Hematopoietic multipotent progenitor cell treated with erythropoietin and hydrocortisone succinate and interleukin-3 and kit ligand, for 4 days (in vitro differentiated cells): ENCODE measurements at places on chromosomes 11 and 22.

DNA sequence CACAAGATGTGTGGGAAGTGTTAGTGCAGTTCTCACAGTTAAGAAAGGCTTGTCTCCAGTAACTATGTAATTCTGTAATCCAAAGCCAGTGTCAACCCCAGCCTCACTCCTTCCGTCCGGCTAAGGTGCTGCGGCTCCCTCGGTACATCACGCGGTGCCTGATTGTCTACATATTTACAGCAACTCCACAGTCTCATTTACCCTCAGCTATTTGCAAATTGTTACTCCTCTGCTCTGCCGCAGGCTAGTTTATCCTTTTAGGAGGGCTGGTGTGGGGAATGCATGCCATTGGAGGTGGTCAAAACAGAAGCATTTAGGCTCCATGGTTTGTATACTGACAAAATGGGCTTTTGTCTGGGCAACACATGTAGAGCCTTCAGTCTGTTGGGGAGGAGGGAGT is 358.3 kb downstream of the METTL15 start:
- DNase-seq: no peak

GRCh38 chr11:2593393-2593950 is 106.3 kb downstream of the KCNQ1OT1 start:
- no peak for DNase-seq

DNA sequence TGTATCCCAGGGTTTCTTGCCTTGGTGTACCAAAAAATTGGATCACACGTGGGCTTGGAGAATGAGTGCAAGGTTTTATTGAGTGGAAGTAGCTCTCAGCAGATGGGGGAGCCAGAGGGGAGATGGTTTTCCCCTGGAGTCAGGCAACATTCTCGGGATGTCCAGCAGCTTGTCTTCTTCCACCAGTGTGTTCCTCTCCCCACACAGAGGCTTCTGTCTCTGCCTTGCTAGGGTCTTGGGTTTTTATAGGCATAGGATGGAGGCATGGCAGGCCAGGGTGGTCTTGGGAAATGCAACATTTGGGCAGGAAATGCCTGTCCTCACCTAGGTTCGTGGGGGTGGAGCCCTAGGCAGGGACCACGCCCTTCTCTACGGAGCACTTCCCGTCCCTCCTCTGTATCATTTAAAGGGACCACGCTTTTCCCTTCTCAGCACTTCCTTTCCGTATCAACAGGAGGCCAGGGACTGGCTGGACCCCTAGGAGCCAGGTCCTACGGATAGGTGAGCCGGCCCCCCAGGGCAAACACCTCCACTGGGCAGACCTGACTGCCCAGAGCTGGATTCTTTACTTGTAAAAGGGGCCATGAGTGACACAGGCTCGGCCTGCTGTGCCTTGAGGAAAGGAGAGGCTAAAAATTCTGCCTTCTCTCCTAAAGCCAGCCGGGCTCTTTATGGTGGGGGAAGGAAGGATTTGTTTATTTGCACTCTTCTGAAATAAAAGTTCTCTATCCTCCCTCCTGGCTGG is 55.3 kb upstream of the CCDC188 start:
- peak; percentile 90 for DNase-seq

GRCh38 chr11:34850334-34850733 is 65.8 kb downstream of the APIP start:
- peak; percentile 47 for DNase-seq
